ENCODE measurements at places on chromosomes 4 and X.

DNA sequence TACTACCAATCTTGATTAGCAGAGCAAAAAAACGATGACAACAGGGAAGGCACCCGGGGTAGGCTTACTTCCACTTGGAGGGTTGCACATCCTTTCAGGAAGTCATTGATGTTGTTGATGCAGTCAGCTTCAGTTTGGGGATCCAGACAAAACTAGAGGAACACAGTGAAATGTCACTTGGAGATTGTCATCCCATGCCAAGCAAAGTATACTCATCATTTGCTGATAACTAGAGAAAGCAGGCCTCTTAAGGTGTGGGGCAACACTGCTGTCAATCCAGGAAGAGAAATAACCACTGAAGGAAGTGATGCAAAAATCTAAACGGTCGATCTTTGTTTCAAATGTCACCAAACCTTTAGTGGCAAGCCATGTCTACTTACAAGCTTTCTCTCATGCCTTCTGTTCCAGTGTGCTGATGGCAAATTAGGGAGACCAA lies 1.4 kb downstream of the ARHGEF6 start:
- DNase-seq, result no peak

DNA sequence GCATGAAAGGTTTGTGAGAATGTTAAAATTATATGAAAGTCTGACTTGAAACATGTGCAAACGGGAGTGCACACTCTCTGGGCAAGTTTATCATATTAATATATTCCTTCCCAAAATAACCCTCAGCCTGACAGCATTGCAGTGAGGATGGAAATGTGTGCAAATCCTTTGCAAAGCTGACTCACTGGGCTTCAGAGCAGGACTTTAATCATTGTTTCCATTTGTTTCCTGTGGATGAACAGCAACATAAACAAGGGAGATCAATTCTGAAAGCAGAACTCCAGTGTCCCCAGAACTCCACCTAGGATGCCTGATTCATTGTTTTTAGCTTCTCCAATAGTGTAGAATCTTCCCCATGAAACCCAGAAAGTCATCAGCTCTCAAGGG lies 32.9 kb downstream of the SLC2A9 start:
- no peak for DNase-seq

- no peak for DNase-seq
Measured at GRCh38 chr4:786074-786741, 39.7 kb downstream of the CPLX1 start.

DNA sequence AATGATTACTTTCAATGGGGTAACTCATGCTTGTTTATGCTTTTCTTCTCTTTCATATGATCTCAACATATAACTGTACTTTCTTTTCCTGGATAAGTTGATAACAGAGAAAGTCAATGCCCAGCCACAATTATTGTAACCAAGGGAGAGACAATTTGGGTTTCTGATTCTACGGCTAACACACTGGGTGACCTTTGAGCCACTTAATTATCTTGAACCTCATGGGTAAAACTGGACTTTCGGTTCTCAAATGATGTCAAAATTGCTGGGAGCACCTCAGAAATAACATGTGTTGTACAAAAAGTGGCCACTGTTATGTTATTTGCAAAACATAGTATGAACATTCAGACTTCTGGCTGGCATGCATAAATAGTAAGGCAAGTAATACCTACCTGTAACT lies 79.6 kb upstream of the MCF2 start:
- DNase-seq, result no peak

- no peak for DNase-seq
Measured at GRCh38 chr4:116059361-116059760, 945.9 kb upstream of the NDST4 start.

- DNase-seq, result no peak
Measured at GRCh38 chr4:167893531-167893930, 198.8 kb upstream of the ANXA10 start.

GRCh38 chr4:113695328-113696169 lies 66.0 kb downstream of the CAMK2D start:
- DNase-seq, result no peak

DNA sequence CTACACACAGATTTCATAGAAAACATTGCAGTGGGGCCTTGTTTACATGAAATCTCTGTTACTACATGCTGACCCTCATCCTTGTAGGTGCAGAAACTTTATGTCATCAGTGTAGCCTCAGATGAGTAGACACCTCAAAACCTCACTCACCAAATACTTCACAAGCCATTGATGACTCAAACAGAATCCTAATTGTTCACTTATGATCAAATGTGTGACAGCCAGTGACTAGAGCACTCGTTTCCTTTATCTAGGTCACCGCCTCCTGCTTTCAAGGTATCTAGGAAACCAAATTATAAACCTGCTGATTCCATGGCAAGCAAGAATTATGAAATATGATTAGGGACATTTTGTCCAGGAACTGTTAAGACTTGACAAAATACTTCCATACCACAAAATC lies 255.8 kb upstream of the GPRIN3 start:
- peak; percentile 78 for DNase-seq

DNA sequence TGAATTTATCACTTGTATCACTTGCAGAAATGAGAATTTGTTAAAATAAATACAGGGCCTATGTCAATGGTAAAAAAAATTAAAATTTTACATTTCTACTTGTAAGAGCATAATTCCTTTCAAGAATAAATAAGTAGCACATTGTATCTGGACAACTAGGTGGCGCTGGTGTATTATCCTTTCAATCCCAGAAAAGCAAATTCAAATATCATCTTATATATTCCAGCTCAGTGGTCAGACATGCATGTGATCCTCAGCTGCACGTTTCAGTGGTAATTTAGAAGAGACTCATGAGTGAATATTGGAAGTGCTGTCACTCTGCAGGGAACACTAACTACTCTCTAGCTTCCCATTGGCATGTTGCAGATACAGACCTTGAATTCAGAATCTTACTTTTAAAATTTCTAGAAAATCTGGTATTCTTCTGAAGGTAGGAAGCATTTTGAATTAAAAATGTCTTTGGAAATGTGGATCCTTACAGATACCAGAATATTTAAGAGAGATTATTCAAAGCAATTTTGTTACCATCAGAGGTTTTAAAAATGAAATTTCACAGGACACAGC lies 1414.7 kb upstream of the TENM3 start:
- peak; percentile 68 for DNase-seq

DNA sequence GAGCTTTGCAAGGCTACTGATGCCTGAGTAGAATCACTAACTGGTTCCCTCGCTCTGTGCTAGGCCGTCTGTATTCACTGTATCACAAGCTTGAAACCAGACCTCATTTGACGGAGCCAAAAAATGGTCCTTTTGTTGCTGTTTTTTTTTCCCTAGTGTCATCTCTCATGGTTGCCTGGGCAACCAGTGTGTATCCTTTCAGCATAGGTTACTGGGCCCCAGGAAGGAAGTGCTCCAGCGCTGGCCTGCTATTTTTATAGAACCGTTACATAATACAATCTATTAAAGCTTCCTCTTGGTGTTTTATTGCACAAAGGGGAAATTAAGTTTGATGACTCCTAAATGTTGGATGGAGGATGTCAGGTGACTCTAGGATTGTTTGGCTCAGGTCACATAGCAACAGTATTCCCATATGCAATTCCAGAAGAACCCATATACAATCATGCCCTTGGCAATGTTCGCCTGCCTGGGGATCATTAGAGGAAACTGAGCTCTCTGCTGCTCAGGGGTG lies 220.4 kb downstream of the SPRY1 start:
- no peak for DNase-seq

DNA sequence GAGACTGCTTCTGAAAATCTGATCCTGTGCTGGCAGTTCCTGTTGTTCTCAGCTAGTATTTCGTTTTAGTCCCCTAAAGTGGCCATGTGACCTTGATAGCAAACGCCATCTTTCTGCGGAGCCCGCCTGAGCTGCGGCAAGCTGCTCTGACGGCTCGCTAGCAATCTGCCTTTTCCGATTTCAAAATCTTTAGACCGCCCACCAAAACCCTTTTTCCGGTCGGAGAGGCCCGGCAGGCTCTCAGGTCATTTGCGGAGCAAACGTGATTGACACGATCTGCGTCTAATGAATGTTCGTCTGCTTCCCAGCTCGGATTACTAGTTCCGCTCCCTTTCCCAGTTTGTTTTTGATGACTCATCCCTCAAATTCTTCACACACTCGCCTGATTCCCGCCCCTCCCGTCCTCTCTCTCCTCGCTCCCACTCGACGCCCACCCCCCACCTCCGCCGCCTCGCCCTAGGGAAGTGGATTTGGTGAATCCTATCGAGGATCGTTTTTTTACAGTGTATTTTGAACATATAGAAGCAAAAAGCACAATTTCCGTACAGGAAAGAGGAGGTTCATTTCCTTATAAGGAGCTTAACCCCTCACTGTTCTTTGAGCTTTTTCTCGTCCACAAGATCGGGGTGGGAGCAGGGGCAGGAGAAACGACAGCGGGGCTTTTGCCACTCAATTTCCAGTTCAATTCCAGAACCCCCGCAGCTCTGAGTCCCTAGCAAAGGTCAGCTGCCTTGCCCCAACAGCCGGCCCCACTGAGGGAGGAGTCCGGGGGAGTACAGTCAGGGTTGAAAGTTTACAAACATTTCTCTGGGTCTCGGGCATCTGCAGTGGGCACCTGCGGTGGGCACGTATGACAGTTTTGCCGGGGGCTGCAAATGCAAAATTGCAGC lies 37.5 kb downstream of the NLGN3 start:
- peak; percentile 95 for DNase-seq

- DNase-seq, result peak; percentile 34
Measured at GRCh38 chr4:73732759-73733431, 7.5 kb upstream of the CXCL8 start.

- no peak for DNase-seq
Measured at GRCh38 chrX:154548028-154548316, 552 bp downstream of the IKBKG start.

DNA sequence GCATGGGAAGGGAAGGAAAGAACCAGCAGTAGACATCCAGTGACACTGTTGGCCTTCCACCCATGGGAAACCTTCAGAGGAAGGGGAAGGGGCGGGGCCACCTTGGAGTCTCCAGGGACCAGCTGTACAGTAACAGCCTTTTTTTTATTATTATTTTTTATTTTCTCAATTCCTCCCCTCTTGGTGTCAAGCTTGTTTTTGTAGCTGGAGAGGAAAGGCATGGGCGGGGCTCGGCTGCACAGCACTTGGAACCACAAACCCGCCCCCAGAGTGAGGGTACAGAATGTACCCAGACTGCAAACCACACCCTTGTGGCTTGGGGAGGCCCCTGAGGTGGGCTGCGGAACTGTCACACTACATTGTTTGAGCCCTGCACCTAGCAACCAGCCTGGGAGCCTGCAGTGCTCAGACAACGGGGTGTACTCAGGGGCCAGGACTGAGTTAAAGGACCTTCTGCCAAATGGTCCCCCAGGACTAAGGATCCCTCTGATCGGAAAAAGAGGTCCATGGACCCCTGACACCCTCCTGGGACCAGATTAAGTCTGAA lies 45.7 kb downstream of the PRPS1 start:
- no peak for DNase-seq

- no peak for DNase-seq
Measured at GRCh38 chrX:679291-679979, 48.8 kb downstream of the SHOX start.

GRCh38 chr4:1573830-1574459 lies 110.2 kb downstream of the FAM53A start:
- no peak for DNase-seq

DNA sequence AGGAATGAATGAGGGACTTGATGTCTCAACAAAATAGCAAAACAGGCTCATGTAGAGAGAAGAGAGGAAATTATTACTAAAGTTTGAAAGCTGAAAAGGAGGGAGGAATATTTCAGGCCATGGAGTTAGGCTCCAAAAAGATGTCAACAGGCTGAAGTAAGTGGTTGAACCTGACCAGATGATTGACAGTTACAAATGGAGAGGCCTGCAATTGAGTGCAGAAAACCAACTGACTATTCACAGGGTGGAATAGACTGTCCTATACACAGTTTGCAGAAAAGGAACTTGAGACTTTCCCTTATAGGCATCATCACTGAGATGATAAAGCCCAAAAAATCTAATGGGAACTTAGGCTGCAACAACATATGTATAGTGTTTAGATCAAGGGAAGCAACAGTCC lies 233.3 kb downstream of the AR start:
- DNase-seq, result no peak

DNA sequence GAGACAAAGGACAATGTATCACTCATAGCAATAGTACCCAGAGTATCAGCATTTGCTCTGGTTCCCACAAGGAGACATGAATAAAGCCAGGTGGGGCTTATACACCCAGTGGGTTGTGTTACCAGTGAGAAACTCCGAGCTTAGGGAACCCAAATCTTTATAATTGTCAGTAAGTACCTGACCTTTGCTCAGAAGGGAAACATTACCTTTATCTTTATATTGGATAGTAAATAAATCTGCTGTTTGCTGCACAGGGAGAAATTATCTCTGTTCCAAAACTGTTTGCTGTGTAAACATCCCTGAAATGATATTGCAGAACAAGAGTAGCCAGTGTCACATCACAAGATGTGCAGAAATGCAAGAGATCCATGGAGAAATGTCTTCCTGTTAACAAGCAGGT lies 12.1 kb upstream of the SLAIN2 start:
- DNase-seq, result no peak

- no peak for DNase-seq
Measured at GRCh38 chr4:185592845-185593488, 57.7 kb upstream of the PDLIM3 start.

DNA sequence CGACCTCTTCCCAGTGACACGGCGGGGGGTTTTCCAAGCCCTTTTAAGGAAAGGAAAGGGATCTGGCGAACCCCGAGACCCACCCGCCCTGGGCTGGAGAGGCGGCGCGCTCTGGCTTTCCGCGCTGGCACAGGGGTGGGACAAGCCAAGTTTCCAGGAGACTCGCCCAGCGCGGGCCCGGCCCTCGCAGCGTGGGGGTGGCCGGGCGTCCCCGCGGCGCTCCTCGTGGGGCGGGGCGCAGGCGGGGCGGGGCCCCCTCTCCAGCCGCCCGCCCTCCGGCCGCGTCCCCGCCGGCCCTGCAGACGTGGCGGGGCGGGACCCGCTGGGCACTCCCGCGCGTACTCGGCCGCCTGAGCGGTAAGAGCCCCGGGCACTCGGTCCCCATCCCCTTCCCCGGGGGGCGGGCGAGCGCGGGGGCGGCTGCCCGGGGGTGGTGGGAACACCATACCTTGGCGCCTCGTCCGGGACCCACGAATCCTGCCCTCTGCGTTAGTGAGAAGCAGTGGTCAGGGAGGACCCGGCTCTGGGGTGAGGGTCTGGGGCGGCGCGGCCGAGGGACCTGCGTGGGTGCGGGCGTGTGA lies at the start of gene FAM114A1:
Gene FAM114A1 (plus strand): TSS at position 329 of the 581 bp plus-strand sequence. CDS start 10,273 bp downstream, outside the sequence.
- DNase-seq, result peak; percentile 84

DNA sequence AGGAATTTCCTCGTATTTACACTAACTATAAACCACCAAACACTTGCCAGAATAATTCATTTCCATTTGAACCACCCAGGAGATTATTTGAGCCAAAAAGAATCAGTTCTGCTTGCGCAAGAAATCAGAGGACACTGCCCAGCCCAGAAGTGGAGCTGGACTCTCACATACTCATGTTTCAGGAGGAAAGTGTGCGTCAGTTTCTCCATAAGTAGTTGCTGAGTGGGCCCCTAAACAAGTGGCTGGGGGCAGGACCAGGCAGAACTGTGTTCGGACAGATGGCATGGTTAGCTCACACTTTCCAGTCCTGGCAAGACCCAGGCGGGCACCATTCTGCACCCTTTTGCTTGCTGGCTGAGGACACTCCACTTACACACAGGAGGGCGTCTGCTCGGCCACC lies 38.8 kb downstream of the BTC start:
- no peak for DNase-seq

Measured in kidney tubule cell (primary cell).